Activated CD4-positive, alpha-beta T cell treated with anti-CD3 and anti-CD28 coated beads, Interleukin-2, amount 50 U/mL, for 4 hours (primary cell): ENCODE measurements at places on chromosomes 11 and 22.

GRCh38 chr11:20840341-20840740, 171.0 kb downstream of the NELL1 start:
- no peak for DNase-seq

DNA sequence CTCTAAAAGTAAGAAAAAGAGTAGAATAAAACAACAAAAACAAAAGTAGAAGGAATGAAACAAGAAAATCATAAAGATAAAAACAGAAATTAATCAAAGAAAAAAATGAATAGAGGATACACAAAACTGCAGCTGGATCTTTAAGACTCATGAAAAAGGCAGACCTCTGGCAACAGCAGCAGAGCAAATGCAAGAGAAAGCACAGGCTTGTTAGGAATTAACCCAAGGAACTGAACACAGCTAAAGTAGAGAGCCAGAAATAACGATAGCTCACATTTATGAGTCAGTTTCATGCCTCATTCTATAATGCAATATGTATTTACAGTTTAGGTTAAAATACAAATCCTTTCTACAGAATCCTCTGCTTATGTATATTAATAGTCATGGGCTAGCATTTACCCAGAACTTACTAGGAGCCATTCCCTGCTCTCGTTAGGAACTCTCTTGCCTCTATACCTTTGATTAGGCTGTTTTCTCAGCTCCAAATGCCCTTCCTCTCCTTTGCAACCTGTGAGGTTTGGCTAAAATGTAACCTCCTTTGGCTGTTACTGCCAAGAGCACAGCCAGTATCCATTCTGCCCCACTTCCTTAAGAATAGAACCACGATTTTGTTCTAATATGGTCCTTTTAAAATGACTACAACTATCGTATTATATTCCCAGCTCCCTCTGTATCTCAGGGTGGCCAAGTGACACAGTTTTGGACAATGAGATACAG, 38.3 kb upstream of the NFAM1 start:
- no peak for DNase-seq

DNA sequence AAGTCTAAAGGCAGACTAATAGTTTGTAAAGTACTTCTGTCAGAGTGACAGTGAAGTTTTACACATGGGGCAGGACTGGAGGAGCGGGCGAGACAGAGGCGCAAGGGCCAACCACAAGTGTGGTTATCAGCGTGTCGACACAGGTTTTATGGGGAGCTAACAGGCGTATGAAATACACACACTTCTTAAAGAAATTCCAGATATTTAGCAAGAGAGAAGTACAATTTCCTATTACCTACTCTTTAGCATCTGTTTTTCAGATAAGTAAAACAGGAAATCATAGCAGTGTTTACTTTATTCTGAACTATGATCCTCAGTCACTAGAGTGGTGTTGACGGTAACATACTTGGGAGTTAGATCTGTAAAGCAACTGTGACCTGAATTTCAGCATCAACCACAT, 22.5 kb downstream of the VSIG10L2 start:
- DNase-seq, result no peak

GRCh38 chr22:25380122-25380747, 160.8 kb downstream of the CRYBB2 start:
- DNase-seq, result no peak

- DNase-seq, result no peak
Observed at GRCh38 chr22:18966748-18967147, 30.7 kb upstream of the PRODH start.

GRCh38 chr11:5486421-5486820, 2.1 kb upstream of the OR52D1 start:
- DNase-seq, result no peak
